ENCODE measurements at places on chromosomes 5 and 9.

GRCh38 chr9:4491626-4491975, 1.3 kb downstream of the SLC1A1 start:
- DNase-seq = no peak

DNA sequence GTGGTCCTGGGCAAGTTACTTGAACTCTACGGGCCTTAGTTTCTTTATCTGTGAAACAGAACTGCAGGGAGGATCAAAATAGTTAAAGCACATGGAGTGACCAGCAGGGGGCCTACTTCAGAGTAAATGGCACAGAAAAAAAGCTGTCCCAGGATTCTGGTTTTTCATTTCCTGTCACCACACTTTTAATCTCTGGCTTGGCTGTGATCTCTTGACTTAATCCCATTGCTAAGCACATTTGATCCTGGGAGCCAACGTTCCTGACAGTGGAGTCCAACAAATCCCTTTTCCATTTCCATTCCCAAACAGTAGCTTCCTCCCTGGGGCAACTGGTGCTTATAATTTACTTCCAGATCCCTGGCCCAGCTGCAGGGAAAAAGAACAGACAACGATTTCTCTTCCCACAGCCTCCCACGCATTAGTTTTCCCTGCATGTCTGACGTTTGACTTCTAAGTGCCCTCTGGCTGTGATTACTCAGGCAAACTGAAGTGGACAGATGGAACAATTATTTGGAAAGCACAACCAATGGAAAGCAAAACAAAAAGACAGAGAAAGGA, 136.5 kb upstream of the STK32A start:
- DNase-seq = no peak

- no peak for DNase-seq
These were observed 63.4 kb downstream of the SMIM23 start for GRCh38 chr5:171848911-171849520.

DNA sequence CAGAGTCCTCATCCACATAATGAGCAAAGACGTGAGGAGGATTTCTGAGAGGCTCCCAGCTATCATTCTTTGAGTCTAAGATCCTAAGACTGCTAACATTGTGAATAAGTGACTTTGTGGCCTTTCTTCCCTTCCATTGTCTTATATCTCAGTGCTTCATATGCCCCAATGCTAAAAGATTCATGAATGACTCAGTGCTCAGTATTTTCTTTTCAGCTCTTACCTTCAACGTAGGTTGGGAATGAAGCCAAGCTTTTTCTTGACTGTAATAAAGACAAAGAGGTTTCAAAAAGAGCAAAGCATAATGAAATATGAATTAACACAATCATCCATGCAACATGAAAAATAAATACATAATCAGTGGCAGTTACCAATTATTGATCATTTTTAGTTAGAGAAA, 146.4 kb downstream of the ENTREP1 start:
- DNase-seq = no peak

- no peak for DNase-seq
These were observed 2.6 kb downstream of the IARS1 start for GRCh38 chr9:92290785-92291429.

DNA sequence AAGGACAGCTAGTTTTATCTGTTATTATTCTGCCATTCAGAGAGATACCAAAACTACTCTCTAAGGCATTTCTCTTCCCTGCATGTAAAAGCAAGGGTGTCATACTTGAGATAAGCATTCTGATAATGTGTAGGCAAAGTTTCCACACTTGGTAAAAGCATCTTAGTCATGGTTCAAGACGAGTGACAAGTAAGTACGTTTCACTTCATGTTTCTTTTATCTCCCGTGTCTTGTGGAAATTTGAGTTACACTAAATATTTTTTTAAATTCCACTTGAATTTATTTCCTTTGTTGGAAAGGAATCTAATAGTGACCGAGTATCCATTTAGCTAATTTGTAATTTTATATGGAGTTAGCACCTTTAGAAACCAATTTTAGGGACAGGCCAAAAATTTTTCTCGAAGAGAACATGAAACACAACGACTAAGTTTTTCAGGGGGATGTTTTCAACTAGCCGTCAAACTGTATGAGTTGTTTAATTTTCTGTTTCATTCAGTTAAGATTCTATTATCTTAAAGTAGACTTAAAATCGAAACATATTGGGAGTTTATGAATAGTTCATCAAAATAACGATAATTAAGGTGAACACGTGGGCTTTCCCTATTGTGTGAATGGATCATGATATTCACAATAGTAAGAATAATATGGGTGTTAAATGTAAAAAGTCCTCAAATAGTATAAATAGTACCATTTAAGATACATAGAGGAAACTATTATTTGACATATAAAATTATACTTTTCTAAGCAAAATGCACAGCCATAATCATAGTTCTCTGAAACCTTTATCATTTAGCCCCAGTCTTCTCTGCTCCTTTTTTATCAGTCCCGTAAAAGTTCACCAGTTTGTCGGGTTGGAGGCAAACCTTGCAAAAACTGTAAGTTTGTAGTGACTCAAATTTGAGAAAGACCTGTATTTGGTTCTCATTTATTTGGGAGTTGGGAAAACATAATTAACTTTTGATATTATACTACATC, 1.6 kb downstream of the RFESD start:
- DNase-seq = no peak

DNA sequence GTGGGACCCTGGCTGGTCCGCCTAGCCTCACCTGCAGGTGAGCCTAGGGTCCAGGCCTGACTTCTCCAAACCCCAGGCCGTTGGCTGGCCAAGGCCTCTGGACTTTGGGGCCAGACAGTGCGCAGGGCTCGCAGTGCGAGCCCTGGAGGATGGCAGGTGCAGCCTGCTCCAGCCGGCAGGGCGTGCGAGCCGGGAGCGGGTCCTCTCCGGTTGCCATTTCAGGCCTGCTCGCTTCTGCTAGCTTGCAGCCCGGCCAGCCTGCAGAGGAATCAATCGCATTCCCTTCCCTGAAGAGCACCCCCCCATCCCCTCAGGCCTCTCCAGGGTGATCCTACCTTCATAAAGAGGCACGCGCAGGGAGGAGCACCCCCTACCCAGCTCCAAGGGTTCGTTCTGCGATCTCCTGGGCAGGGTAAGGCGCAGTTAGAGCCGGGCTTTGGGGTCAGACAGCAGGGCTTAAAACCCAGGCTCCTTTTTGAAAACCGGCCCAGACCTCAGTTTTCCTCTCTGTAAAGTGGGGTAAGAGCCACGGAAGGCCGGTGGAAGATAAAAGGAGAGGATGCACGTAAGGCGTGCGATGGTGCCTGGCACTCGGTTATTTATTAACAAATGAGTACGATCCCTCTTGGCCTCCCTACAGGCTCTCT, 6.2 kb downstream of the BARHL1 start:
- no peak for DNase-seq

- no peak for DNase-seq
These were observed 793.9 kb downstream of the SEMA5A start for GRCh38 chr5:8751971-8752370.

DNA sequence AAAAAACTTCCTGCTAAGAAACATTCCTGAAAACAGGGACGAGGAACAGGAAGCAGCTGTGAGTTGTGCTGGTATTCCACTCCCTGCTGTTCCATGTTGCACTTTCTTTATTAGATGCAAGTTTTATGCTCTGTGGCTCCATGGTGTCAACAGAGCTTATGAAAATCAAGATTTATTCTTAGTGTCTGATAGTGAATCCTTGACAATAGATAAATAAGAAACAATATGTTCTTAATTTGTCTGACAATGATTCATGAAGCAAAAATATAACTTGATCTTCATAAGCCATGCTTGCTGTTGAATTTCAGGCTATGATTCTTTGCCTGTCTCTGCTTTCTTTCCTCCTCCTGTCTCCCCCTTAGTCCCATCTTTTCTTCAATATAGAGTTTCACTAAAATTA, 119.6 kb downstream of the DROSHA start:
- DNase-seq = no peak

- no peak for DNase-seq
These were observed 219.2 kb upstream of the RAI14 start for GRCh38 chr5:34436761-34437501.

- DNase-seq = no peak
These were observed 42.9 kb downstream of the FAF2 start for GRCh38 chr5:176491101-176491502.

- no peak for DNase-seq
These were observed 81.3 kb downstream of the RAPGEF1 start for GRCh38 chr9:131658377-131659129.

GRCh38 chr9:942805-943580, 33.5 kb upstream of the DMRT3 start:
- DNase-seq = no peak

DNA sequence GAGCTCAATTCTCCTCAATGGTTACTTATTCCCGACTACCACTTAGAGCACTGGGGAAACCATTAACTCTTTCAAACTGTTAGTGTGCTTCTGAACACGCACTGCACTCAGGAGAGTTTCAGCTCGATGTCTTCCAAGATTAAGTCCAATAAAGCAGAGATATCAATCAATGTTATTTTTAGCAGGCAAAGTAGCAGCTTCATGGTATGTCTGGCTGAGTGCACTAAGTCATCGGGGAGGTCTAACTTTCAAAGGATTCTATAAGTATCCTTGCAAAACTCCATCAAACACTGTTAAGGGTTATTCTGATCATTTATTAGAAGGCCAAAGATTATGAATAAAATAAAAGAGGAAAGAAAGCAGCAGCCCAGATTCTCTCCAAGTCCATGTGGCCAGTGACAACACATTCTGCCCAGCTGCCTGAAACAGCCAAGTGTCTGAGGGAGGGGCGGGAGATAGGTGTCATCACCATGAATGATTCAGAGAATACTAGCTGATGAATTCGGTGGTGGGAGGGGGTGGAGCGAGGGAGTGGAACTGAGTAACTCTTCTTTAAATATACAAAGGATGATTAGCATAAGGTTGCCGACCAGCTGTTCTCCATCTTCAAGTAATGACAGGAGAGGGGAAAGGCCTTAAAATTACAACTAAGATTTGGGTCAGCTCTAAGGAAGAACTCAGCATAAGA, 21.3 kb downstream of the NREP start:
- DNase-seq = no peak

DNA sequence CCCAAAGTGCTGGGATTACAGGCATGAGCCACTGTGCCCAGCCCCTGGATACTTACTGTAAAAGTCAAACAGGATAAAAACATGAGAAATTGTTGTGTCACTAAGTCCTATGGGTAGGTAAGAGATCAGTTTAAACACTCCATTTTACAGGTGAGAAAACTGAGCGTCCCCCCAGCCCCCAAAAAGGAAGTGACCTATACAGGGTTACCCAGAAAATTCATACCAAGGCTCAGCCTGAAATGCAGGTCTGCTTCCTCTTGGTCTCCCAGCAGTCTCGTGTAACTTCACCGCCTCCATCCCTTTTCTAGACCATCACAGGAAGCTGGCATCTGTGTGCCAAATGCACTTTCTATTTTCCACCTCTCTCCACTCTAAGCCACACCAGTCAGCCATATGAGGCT, 57.2 kb downstream of the TMOD1 start:
- no peak for DNase-seq

DNA sequence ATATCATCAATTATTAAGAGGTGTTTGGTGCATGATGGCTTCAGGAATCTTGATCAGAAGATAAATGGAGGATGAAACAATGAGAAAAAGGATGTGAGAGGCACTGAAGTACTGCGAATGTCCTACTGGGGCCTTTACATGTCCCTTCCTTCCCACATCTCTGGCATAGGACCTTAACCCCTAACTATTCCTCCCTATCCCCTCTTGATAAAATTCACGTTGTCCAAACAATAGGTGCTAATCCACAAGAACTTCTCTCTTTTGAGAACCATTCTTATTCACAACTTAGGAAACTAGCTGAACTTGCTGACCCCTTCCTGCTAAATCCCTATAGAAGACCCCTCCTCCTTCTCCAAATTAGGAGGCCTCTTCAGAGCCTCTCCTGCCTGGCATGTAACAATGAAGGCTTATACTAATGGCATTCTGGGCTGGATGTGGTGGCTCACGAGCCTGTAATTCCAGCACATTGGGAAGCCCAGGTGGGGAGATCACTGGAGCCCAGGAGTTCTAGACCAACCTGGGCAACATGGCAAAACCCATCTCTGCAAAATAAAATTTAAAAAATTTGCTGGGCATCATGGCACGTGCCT, 276.5 kb upstream of the SMARCA2 start:
- no peak for DNase-seq

GRCh38 chr5:1253456-1254105, 28.4 kb downstream of the SLC6A18 start:
- peak; percentile 52 for DNase-seq

DNA sequence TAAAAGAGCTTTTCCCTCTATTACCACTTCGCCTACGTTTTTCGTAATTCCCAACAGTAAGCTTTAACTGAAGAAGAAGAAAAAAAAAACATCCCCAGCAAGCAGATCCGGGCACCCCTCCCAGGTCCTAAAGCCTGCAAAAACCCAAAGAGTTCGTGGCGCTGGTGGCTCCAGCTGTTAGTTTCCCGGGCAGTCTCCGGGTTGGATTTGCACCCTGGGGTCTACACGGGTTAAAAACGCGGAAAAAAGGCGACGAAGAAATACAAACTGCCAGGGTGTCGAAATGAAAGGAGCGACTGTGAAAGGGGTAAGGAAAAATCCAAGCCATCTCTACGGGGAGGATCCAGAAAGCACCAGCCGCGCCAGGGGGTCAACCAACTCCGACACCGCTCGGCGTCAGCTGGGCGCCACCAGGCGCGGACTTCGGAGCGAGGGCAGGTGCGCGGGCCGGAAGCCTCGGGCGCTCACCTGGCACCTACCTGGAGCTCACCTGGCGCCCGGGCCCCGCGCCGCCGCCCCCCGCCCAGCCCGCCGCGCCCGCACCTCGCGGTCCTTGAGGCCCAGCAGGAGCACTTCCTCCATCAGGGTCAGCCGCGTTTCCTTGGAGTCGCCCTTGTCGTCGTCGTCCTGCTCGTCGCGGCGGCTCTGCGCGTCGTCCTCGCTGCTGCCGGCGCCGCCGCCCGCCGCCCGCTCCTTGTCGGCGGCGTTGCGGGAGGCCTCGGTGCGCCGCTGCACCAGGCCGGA, 680 bp downstream of the GOLPH3 start:
- peak; percentile 79 for DNase-seq

GRCh38 chr9:136538599-136539426, 7.0 kb downstream of the NOTCH1 start:
- no peak for DNase-seq

DNA sequence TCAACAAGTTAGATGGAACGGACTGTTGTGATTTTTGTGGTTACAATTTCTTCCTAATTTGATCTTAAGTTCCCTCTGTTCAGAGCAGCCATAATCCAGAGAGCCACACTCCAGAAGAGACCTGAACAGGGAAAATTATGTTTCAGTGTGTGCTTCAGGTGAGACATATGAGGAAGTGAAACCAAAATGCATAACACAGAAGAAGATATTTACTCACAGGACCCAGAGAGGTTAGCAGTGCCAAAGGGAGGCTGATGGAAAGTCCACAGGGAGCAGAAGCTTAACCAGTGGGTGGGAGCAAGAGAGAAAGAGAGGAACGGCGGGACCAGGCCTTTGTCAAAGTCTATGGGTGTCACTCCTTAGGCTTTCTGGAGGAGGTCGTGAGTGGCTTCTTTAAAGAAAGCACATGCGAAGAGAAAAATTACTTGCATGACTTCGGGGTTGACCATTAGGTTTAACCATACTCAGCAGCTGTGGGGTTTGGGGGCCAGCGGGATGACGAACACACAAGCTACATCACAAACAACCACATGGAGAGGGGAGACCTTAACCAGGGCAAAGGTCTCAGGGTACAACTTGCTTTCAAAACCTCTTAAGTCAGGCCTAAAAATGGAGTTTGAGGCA, 141.4 kb downstream of the MED10 start:
- DNase-seq = no peak

GRCh38 chr5:67620424-67621397, 424.1 kb upstream of the CD180 start:
- no peak for DNase-seq

- DNase-seq = no peak
These were observed 118.3 kb upstream of the BOD1 start for GRCh38 chr5:173734716-173735115.

Measured in Right ventricle myocardium inferior (tissue), 1 donor.